Naive thymus-derived CD4-positive, alpha-beta T cell (primary cell): ENCODE measurements at places on chromosomes 5 and 9.

DNA sequence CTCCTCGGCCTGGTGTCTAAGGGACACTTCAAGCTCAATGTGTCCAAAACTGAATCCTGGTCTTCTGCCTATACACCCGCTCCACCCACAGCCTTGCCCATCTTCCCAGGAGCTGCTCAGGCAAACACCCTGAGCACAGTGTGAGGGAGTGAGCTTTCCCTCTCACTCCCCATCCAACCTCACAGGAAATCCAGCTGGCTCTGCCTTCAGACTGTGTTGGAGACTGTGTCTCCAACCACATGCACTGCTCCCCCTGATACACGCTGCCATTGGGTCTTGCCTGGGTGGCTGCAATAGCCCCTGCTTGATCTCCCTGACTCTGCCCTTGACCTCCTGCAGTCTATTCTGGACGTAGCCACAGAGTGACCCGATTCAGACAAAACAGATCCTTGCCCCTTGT lies 319.5 kb upstream of the MSX2 start:
- no peak for DNase-seq

DNA sequence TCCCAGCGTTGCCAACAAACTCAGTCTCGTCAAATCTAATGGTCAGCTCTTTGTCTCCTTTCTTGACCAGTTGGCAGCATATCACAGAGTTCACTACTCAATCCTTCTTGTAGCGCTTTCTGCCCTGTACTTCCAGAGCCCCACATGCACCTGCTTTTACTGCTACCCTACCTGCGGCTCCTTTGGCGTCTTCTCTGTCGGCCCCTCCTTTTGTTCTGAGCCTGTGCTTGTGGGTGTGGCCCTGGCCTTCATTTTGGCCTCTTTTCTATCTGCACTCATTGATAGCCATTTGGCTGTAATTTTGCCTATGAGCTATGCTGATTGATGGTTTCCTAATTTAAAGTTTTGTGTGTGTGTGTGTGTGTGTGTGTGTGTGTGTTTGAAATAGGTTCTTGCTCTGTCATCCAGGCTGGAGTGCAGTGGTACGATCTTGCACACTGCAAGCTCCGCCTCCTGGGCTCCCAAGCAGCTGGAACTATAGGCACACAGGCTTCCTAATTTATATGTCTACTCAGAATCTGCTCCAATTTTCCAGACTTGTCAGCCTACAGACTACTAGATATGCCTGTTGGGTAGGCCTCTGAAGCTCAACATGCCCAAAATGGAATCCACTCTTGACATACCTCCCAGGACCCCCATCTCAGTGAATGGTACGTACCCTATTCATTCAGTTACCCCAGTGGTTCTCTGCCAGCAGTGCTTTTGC lies 32.3 kb downstream of the ARPC5L start:
- DNase-seq: no peak

GRCh38 chr9:113535756-113536155 lies 72.2 kb downstream of the RGS3 start:
- DNase-seq: no peak

GRCh38 chr5:77449277-77449676 lies 42.8 kb downstream of the WDR41 start:
- DNase-seq: no peak

GRCh38 chr5:93403141-93403928 lies 177.7 kb downstream of the NR2F1-AS1 start:
- DNase-seq: no peak

- no peak for DNase-seq
These were observed 3.8 kb upstream of the NDST1 start for GRCh38 chr5:150503977-150504620.

GRCh38 chr9:96318921-96319565 lies 17.1 kb upstream of the HSD17B3 start:
- no peak for DNase-seq
